ENCODE measurements at places on chromosomes 7 and 10.

GRCh38 chr7:71408271-71408670 lies 276.3 kb downstream of the GALNT17 start:
- no peak for DNase-seq

- DNase-seq, result peak; percentile 68
These were observed at the start of gene NEUROG3 for GRCh38 chr10:69573056-69573806. Gene NEUROG3, minus strand, starts transcription at chr10:69573422. Its CDS starts 379 bp downstream, at chr10:69573043.

- no peak for DNase-seq
These were observed 101.0 kb downstream of the UBE2H start for GRCh38 chr7:129851809-129852208.

- DNase-seq, result peak; percentile 82
These were observed 860 bp upstream of the WDR86 start for GRCh38 chr7:151410405-151411390.

DNA sequence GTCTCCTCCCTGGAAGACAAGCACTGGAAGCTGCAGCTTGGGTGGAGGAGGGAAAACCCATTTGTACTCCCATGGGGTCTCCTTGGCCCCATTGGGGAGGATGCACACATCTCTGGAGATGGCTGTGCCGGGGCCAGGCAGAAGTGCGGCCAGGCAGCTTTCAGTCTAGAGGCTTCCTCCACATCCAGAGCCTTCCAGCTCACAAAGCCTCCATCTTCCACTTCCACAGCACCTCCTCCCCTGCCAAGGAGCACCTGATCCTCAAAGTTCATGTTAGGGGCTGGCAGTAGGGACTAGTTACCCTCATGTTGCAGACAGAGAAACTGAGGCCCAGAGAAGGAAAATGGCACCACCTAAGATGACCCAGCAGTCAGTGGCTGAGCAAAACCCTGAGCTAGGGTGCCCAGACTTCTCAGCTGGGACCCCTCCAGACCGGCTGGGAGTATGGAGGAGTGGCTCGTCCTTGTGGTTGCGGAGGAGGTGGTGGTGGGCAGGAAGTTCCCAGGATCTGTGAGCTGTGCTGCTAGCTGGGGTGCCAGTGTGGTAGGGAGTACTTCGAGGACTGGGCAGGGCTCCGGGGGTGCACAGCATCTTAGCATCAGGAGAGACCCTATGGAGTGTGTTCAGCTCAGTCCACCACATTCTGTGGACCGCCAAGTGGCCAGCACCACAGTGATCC lies 44.2 kb downstream of the ADCYAP1R1 start:
- no peak for DNase-seq

Data from iPS-NIHi11 (cell line).